Panc1 (cell line): ENCODE measurements at places on chromosomes 12 and 14. TPM values are rescaled to one million over a fixed set of nuclear protein-coding genes. Genes with fewer than 3 reads are reported as not detected.

GRCh38 chr14:77469539-77469938 is 11.6 kb downstream of the AHSA1 start:
- DNase-seq: no peak

- DNase-seq: no peak
Observed at GRCh38 chr12:75184516-75184915, 25.1 kb downstream of the KCNC2 start.

- no peak for DNase-seq
Observed at GRCh38 chr12:49929581-49929980, 21.0 kb upstream of the AQP2 start.

DNA sequence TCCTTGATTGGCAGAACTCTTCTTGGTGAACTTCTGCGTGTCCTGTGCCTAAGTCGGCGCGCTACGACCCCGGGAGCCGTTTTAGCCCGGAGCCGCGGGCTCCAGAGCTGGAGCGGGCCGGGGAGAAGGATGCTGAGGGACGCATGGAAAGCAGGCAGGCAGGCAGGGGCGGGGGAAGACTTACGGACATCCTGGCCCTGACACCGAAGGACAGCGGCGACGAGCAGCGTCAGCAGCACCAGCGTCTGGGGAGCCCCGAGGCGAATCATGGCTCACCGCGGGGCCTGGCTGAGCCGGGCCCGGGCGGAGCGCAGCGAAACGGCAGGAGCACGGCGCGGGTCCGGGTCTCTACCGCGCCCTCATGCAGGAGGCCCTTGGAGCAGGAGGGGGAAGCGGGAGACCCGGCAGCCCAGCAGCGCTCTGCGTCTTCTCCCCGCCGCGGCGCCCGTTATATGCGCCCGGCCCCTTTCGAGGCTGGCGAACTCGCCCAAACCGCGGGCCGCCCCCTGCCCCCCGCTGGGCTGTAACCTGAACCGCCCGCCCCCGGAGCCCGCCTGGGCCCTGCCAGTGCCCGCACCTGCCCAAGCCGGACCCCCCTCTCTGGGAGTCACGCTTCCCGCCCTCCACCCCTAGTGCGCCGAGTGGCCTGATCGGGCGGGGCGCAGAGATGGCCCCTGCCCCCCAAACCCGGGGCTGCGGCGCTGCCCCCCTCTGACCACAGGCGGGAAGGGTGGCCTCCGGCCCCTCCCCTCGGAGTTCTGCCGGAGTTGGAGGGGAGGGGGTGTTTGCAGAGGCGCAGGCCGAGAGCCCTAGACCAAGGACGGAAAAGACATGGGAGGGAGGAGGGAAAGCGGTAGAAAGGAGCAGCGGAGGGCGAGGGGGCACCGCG is at the start of gene COL2A1:
Gene COL2A1, minus strand, starts transcription at position 424 of the 889 bp plus-strand sequence. Its CDS starts 155 bp downstream, at position 269.
- no peak for DNase-seq

GRCh38 chr12:116152268-116152667 is 125.2 kb downstream of the MED13L start:
- no peak for DNase-seq

DNA sequence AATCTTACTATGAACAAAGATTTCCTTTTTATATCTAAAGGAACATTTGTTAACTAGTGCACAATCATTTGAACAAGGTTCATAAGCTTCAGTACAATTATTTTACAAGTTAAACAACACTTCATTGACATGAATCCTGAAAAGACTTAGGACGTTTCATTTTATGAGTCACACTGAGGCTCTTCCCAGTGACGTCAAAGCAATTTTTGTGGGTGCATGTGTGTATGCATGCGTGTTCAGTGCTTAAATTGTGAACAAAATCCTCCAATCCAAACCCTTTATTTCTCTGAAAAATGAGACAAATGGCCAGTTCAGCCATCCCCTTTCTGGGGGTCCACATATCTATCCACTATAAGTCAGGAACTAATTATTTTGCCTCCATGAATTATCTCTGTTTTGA is 2.9 kb downstream of the LMNTD1 start:
- DNase-seq: no peak

GRCh38 chr12:89236237-89236636 is 116.1 kb downstream of the DUSP6 start:
- no peak for DNase-seq

DNA sequence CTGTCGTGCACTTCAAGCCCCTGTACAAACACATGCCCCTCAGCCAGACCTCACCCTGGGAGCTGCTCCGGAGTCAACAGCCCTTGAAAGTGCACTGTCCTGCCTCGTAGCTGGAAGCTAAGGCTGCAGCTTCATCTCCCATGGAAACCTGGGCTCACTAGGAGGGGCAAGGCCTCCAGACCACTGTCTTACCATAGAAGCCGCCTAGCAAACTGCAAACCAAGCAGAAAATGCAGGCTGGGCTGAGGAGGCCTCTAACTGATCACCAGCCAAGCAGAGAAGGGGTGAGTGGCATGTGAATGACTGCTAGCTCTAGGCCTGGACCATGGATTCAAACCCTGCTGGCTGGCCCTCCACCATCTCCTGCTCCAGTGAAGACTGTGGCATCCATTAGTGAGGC is 340.2 kb downstream of the CACNA1C start:
- DNase-seq: no peak

DNA sequence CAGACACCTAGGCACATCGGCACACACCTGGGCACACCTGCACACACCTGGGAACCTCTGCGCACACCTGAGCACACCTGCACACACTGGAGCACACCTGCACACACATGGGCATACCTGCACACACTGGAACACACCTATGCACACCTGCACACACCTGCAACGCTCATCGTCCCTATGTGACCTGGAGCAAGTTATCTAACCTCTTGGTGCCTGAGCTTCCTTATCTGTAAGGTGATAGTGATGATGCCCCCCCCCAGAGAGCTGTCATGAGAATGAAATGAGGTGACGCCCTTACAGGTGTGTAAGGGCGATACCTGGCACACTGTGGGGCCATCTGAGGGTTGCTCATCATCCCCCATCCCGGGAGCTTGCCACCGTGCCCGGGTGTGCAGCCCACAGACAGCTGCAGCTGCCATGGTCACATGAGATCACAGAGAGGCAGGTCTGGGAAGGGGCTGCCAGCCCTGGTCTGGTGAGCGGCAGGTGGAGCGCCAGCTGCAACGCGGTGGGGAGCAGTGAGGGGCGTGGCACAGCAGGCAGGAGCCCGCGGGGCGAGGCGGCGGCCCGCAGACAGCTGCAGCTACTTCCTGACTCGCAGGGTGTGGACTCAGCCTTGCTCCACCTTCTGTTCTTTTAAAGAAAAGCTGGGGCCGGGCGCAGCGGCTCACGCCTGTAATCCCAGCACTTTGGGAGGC is 59.9 kb upstream of the FBRSL1 start:
- no peak for DNase-seq

DNA sequence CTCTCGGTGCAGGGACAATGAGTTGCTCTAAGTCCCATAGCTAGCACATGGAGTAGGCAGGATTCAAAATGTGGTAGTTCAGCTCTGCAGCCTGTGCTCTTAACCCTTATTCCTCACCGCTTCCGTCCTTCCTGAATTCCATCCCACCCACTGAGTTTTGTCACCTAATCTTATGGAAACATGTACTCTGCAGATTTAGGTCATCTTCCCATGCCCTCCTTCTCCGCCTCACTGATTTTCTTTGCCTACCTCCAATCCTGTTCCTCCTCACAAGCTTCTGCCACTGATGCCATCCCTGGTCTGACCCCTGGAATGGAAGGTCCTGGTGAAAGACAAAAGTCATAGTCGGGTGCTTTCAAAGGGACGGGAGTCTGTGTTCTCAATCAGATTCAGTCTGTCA is 46.5 kb upstream of the ABCC9 start:
- no peak for DNase-seq

DNA sequence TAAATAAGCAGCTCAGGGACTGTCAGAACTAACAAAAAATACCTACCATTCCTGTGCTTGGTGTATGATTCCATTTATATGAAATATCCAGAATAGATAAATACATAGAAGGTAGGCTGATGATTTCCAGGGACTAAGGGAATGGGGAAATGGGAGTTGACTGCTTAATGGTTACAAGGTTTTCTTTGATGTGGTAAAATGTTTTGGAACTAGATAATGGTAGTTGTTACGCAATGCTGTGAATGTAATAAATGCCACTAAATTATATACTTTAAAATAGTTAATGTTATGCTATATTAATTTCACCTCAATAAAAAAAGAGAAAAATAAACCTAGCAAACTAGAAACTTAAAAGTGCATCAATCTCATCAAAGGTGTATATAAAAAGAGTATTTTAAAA is 41.1 kb downstream of the CEP83 start:
- DNase-seq: no peak

- DNase-seq: no peak
Observed at GRCh38 chr14:22478670-22479069, 110.4 kb downstream of the DAD1 start.

- no peak for DNase-seq
Observed at GRCh38 chr14:94388384-94389103, at the start of gene SERPINA1. Gene SERPINA1 (minus strand): TSS chr14:94388602. CDS start chr14:94383237, 5,365 bp downstream.

DNA sequence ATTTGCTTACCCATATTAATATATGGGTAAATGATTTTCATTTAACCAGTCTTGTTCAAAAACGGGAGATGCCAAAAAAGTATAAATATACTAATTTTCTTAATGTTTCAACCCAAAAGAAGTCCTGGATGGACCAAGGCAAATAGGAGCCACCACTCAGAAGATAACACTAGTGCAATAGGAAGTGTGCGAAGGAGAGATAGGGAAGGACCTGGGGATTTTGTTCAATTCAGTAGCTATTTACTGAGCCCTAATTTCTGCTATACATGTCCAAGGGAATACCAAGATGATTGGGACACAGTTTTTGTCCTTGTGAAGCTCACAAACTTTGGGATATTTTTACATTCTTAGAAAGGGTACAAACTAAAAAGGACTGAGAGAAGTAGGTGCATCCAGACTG is 1.5 kb downstream of the CMAS start:
- no peak for DNase-seq

GRCh38 chr14:31219169-31219568 is 11.6 kb upstream of the HECTD1 start:
- no peak for DNase-seq

GRCh38 chr12:102702447-102703114 is 214.5 kb downstream of the PAH start:
- no peak for DNase-seq

- no peak for DNase-seq
Observed at GRCh38 chr12:116538682-116539305, 20.4 kb upstream of the MAP1LC3B2 start.

- no peak for DNase-seq
Observed at GRCh38 chr14:69153873-69154270, 953 bp upstream of the DCAF5 start.

DNA sequence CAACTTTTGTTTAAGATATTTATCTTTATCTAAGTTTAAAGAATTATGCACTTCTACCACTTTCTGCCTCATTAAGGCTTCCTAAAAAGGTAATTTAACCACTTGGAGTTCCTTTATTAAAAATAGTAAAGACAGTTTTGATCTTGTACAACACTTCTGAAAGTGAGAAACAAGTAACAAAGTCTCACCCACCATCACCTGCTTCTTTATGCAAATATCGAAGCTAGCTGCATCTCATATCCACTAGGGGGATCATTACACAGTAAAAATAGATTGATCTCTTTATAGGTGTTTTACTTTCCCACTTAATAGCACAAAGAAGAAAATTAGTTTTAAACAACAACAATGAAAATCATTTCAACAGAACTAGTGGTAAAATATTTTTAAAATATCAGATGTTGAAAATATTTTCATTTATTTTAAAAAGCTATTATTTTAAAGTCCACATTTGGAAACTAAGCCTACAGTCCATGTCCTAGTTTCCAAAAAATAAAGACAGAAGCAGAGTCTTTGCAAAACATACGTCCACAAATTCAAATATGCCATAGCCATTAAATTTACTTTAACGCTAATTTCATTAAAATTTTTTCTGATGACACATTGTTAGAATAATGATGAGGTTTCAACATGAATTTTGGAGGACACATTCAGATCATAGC is 160.0 kb upstream of the SOX5 start:
- no peak for DNase-seq

- no peak for DNase-seq
Observed at GRCh38 chr14:104246401-104247335, 108.3 kb downstream of the KIF26A start.

DNA sequence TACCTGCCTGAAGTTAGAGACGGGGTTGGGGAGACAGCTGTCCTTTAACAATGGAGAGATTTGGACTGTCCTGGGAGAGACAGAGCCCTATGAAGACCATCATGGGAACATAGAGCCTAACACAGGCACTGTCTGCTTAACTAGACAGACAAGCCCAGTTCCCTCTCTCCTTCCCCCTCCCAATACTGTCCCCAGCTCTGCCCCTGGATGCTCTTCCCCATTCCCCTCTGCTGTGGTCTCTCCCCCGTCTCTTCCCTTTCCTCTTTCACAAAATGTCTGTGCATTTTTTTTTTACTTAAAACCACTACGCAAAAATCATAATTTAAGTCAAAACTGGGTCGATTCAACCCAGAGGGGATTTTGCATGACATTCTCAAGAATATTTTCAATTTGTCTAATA is 232.9 kb downstream of the CHST11 start:
- no peak for DNase-seq

- no peak for DNase-seq
Observed at GRCh38 chr14:96096639-96097610, 57.8 kb downstream of the C14orf132 start.

DNA sequence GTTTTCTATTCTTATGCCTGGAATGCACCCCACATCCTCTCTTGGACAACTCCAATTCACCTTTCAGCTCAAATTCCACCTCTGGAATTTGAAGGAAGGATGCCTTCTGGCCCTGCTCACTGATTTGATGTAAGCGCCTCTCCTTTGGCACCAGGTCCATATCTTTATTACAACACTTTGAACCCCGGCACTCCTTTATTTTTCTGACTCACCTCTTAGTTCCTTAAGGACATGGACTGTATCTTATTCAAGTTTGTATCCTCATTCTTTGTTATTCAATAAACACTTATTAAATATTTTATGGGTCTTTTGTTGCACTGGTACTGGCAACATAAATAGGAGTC is 3.1 kb downstream of the GALC start:
- no peak for DNase-seq

GRCh38 chr14:71103662-71104484 is 196.6 kb downstream of the PCNX1 start:
- DNase-seq: peak; percentile 18

- DNase-seq: no peak
Observed at GRCh38 chr14:61608245-61609165, 86.8 kb upstream of the HIF1A start.

GRCh38 chr14:103078420-103078749 is 5.6 kb upstream of the LBHD2 start:
- peak; percentile 59 for DNase-seq

GRCh38 chr12:66066137-66066928 is 64.2 kb downstream of the LLPH start:
- no peak for DNase-seq

GRCh38 chr14:71693381-71693780 is 238.8 kb upstream of the RGS6 start:
- DNase-seq: no peak

GRCh38 chr12:12017798-12018197 is 52.9 kb upstream of the BCL2L14 start:
- no peak for DNase-seq

Gene RNASE2
- total RNA-seq: not detected

Gene INSM2
- not detected for total RNA-seq

Gene DHRS2
- 1.0 TPM for total RNA-seq

Gene AQP6
- total RNA-seq: 0.31 TPM

Gene DACT1
- 0.15 TPM for total RNA-seq

Gene PPM1H
- total RNA-seq: 22.9 TPM

Gene JPH4
- 0.05 TPM for total RNA-seq
